Stimulated activated CD8-positive, alpha-beta memory T cell treated with anti-CD3 and anti-CD28 coated beads, Interleukin-7, amount 100 ng/mL, for 1 hour (primary cell): ENCODE measurements at places on chromosomes 16 and 17.

DNA sequence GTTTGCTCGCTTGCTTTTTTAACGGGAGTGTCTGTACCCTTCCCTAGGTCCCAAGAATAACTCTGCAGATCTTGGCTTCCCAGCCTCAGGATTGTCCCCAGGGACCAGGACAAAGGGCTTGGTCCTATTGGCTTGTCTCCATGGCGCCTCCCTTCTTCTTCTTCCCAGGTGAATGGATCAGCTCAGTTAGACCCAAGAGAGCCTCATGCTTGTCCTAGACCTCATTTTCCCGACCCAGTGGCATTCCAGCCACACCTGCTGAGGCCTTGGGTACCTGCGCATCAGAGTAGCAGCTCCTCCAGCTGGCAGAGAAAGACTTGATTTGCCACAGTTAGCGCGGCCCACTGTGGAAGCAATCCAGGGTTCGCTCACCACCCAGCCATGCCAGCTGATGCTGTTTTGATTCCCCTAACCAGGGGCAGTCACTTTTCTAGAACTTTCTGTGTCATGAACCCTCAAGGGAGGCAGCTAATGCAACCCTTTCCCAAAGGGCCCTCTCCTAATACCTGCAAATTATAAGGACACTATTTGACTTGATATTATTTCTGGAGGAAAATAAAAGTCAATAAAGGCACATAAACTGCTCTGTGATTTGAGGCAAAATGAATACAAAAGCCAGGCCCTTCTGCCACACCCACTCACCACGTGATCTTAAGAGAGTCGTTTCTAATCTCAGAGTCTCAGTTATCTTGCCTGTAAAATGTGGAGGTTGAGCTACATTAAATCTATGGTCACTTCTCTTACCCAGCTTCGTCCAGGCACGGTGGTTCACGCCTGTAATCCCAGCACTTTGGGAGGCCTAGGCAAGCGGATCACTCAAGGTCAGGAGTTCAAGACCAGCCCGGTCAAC is 13.9 kb downstream of the GPR142 start:
- no peak for DNase-seq

DNA sequence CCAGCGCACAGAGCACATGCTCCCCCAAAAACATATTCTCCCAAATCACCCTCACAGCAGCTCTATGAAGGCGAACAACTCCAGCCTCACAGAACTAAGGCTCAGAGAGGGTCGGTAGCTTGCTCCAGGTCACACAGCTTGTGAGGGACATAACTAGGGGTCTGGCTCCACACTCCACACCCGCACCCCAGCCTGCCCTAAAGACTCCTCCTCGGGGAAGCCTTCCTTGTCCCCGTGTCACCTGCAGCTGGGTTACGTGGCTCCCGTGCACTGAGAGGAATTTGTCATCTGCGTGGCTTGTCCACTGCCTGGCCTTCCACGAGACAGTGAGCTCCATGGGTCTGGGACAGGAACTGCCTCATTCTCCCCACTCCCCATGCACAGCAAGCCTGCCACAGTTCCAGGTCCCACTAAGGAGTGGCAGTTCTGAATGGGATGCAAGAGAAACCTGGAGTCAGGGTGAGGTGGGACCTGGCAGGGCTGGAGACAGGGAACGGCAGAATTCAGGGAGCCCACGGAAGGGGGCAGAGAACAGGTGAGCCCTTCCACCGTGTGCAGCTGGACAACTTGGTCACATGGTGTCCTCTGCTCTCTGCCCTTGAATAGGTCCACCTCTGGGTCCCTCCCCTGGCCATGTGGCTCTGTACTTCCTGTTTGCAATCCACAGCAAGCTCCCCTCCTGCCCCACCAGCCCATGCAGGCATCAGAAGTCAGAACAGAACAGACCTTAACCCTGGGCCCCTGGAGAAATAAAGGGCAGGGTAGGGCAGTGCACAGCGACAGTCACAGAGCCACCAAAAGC is 27.4 kb downstream of the TNFRSF13B start:
- DNase-seq = no peak

DNA sequence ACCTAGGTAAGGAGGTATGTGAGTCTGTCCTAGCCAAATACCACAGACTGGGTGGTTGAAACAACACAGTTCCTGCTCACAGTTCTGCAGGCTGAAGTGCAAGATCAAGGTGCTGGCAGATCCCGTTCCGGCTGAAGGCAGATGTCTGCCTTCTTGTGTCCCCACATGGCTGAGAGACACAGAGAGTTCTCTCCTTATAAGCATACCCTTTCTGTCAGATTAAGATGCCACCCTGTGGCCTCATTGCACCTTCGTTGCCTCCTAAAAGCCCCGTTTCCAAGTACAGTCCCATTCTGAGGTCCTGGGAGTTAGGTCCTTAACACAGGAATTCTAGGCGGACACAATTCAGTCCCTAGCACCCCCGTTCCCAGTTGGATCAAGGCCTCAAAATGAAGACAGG is 9.1 kb upstream of the TMEM11 start:
- DNase-seq = no peak

DNA sequence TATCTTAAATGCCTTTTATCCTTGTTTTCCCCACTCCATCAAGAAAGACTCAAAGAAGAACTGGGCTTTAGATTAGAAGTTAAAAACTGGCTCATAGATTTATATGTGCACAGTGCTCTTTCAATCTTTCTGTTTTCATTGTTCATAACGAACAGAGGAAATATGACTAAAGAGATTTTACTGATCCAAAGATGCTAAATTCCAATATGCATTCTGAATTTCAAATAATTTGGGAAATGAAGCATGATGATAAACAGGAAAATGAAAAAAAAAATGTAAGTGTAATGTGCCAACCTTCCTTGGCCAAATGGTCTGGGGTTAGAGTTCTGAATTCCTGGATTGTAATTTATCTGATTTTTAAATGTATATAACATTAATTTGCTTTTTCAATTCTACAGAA is 25.0 kb upstream of the SMIM36 start:
- DNase-seq = no peak

DNA sequence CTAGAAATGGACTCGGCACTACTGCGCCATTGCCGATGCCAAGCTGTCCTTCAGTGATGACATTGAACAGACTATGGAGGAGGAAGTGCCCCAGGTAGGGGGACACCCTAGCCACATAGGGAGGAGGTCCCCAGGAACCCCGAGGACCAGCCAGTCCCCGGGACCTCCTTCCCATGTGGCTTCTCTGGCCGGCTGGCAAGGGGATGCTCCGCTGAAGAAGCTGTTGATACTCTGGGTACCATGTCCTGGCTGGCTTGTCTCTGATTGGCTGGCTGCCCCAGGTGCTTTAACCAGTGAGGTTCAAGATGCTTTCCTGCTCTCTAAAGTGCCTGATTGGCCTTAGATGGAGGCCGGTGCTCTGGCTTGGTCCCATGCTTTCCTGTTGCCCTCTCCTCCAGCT is 103.6 kb downstream of the SDR42E1 start:
- DNase-seq = no peak
